ENCODE measurements at places on chromosomes 4 and X.

DNA sequence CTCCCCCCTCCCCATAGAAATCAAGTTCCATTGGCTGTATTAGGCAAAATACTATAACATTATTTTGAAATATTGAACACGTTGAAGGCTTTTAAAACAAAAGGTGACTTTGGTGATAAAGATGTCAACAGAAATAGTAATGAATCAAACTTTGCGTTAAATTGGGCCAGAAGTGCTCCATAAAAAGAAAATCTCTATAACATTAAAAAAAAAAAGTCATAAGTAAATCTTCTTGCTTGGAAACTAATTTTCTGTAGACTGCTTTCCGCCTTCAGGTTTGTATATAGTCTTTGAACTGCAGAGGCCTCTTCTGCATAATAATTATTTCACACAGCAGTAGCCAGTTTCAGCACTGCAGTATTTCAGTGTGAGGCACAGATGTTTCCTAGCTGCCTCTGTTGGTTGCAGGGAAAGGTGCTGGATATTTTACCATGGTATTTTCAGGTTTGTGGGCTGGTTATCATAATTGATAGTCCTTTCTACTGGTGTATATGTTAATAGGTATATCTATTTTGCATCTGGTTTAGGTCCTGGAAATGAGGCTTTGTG, 158.9 kb downstream of the KDM6A start:
- DNase-seq, result no peak

DNA sequence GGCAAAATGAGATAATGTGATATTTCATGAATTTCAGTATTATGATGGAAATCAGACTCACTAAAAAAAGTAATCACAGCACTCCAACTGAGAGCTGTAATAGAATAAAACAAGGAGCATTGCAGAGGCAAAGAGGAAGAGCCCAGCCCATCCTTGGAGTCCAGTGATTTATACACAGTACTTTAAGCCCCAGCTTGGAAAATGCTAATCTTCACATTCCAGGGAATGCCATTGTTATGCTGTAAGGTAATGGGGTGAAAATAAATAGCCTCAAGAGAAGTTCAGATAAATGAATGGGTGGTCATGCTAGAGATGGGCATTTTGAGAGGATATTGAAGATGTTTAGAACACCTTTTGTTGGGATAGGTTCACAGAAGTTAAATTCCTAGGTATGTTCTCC, 190.3 kb upstream of the TAPT1 start:
- DNase-seq, result peak; percentile 10

DNA sequence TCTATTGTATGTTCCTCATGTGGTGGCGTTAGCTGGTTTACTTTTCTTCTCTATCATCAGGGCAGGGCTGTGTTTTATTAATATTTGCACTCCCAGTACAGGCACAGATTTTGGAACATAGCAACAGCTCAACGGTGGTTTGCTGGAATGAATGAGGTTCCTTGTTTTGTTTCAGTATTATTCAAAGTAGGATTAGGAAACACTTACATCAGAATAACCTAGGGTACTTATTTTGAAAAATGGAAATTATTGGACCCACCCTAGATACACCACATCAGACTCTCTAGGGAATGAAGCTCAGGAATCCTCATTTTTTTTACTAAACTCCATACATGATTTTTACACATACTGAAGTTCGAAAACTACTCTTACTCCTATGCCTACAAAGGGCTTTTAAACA, 108.8 kb upstream of the ENPEP start:
- no peak for DNase-seq

GRCh38 chrX:19628011-19628575, 112.8 kb upstream of the MAP3K15 start:
- peak; percentile 49 for DNase-seq

- no peak for DNase-seq
Measured at GRCh38 chr4:181166742-181167399, 1076.3 kb upstream of the TENM3 start.

DNA sequence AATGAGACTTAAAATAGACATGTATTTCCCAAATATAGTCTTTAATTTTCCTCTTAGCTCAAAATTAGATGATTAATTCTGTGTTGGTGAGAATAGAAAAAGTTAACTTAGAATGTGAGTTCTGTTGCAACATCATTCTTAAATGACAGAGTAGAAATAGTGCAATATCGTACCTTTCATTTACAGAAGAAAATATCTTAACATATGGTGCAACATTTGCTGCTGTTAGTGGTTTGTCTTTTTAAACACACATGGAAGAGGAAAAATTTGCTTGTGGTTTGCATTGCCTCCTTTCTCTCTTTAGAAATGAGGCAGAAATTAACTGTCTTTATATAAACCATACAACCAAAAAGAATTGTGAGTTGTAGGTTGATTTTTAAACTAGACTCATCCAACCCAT, 39.3 kb upstream of the FHDC1 start:
- DNase-seq, result peak; percentile 38
